PC-9 (cell line): ENCODE measurements at places on chromosomes 1 and 21. TPM values are rescaled to one million over a fixed set of nuclear protein-coding genes. Genes with fewer than 3 reads are reported as not detected.

GRCh38 chr1:41768583-41768982, 150.1 kb downstream of the HIVEP3 start:
- H3K36me3 ChIP-seq = no peaks in the 10 kb centered on the region
- H3K27me3 ChIP-seq = no peaks in the 10 kb centered on the region
- DNase-seq = no peak
- H3K4me3 ChIP-seq = no peak overlapping the region
- peaks cover 9% of the 10 kb centered on the region; the same call in 1 of the 2 replicates for H3K4me1 ChIP-seq
- H3K27ac ChIP-seq = no peak overlapping the region

- H3K27ac ChIP-seq = no peak overlapping the region
- DNase-seq = no peak
- H3K4me1 ChIP-seq = peaks cover 17% of the 10 kb centered on the region
These were observed 21.7 kb upstream of the S100A2 start for GRCh38 chr1:153587314-153587713.

- no peak overlapping the region for H3K4me3 ChIP-seq
- DNase-seq = peak; percentile 77
- H3K4me1 ChIP-seq = peaks cover 47% of the 10 kb centered on the region
- H3K36me3 ChIP-seq = no peaks in the 10 kb centered on the region
- H3K27ac ChIP-seq = peak overlapping the region; percentile 93
These were observed 2.3 kb downstream of the PADI3 start for GRCh38 chr1:17251246-17251645.

DNA sequence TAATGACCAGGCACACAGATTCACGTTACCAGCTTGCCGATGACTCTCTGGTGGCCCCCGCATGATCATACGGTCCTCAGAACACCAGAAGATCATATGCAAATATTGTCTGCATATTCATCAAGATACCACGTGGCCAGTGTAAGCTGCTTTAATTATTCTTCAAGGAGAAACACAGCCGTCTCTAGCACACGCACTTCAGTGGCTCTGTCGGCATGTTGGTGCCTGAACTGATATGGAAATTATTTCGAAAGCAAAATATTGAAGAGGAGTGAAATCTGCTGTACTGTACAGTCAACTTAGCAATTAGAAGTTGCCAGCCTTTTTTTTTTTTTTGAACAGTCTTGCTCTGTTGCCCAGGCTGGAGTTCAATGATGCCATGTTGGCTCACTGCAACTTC, 5.9 kb upstream of the KIF26B start:
- peaks cover 8% of the 10 kb centered on the region for H3K4me1 ChIP-seq
- H3K27me3 ChIP-seq = peaks cover 95% of the 10 kb centered on the region
- no peak overlapping the region for H3K4me3 ChIP-seq
- DNase-seq = no peak
- no peaks in the 10 kb centered on the region for H3K36me3 ChIP-seq

SPRR2F gene
- total RNA-seq = not detected in 2 replicates

RHBG gene
- total RNA-seq = 1.8 and 4.0 TPM in 2 replicates
